ENCODE measurements at places on chromosomes 7 and 10.

- no peak for DNase-seq
These were observed 386 bp upstream of the AS3MT start for GRCh38 chr10:102868911-102869257.

DNA sequence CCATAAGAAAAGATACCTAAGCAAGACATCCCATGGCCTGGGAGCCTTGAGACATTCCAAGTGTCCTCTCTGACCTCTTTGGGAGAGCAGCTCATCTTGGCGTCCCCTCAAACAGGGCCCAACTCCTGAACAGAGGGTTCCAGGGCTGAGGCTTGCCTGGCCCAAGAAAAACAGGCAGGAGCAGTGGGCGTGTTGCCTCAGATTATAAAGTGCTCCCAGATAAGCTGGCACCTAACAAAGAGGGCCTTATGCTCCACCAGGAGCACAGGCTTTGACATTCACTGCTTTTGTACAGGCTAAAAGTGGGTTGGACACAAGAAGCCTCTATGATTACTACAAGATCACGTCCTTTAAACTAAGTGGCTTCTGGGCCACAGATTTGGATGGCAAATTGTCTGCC lies 193.1 kb downstream of the FGFR2 start:
- no peak for DNase-seq

DNA sequence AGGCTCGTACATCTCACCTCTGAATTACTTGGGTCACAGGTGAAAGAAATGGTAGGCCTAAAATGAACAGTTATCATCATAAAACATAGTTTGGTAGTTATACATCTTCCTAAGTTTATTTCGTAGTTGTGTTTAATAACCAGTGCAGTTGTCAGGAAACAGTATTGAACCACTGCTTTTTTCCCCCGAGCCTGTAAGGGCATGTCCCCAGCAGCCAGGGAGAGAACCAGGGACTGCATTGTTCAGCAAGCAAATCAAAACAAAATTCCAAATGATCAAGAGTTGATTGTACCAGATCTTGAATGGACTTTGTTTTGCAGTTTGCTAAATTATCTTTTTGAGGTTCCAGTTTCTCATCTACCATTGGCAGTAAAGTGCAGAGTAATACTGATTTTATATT lies 2.4 kb downstream of the EIF4H start:
- DNase-seq, result no peak

- DNase-seq, result no peak
These were observed 72.1 kb downstream of the WNT2 start for GRCh38 chr7:117250801-117251200.

GRCh38 chr7:2082139-2082998 lies 150.4 kb downstream of the MAD1L1 start:
- no peak for DNase-seq

DNA sequence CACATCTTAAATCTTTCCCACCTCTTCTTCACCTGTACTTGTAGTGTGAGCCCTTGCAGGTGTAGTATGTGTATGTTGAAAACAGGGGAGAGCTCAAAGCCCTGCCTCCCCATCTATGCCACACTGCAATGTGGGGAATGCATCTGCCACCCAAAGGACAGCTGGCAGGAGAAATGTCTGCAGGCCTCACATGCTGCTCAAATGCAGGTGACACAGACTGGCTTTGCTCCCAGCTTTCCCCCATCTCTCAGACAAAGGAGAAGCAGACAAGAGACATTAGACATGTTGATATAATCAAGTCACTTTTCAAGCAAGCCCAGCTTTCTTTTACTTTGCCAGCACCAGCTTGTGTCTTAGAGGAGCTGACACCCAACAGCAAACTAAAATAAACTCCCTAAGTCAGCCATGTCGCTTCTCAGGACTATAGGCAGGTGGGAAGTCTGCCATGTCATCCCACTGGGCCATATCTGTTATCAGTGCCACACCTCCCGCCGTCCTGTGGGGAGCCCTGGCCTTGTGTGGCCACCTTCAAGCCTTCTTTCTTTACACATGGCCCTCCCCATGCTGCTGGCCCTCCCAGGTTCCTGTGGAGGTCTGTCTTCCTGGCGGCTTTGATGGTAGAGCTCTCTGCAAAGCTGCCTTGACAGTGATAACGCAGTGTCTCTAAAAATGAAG lies 102.1 kb downstream of the CXCL12 start:
- no peak for DNase-seq

- no peak for DNase-seq
These were observed 1.4 kb downstream of the MXI1 start for GRCh38 chr10:110208614-110209453.

- no peak for DNase-seq
These were observed 29.0 kb downstream of the RASGEF1A start for GRCh38 chr10:43237631-43238446.

- DNase-seq, result no peak
These were observed 16.8 kb downstream of the VIM start for GRCh38 chr10:17244700-17245365.

- DNase-seq, result no peak
These were observed 30.0 kb downstream of the PRSS2 start for GRCh38 chr7:142800699-142801260.

DNA sequence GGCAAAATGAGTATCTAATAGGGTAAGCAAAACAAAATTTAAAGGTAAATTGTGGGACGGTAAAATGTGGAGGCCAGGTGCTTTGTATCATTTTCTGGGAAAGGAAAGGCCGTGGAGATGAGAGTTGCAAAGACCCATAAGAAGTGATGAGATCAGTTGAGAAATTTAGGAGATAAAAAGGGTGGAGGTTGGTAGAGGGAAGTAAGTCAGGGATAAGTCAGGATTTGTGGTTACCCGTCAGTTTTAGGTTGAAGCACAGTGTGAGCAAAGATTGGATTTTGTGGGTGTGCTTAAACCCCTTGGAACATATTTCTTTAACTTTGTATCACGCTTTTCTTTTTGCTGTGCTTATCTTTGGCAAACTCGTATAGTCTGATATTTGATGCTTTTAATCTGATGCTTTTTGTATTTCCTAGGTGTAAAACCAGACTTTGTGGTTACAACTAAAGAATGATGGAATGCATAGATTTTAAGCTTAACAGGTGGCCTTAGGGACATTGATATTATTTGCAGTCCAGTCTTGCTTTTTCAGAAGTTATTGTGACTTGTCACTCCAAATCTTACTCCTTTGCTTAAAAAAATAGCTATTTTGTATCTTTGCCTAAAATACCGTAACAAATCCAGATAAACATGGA lies 1.2 kb downstream of the BTRC start:
- DNase-seq, result no peak

GRCh38 chr7:50182759-50183158 lies 89.7 kb upstream of the ZPBP start:
- no peak for DNase-seq

GRCh38 chr7:25831831-25832411 lies 320.1 kb upstream of the NFE2L3 start:
- DNase-seq, result no peak

DNA sequence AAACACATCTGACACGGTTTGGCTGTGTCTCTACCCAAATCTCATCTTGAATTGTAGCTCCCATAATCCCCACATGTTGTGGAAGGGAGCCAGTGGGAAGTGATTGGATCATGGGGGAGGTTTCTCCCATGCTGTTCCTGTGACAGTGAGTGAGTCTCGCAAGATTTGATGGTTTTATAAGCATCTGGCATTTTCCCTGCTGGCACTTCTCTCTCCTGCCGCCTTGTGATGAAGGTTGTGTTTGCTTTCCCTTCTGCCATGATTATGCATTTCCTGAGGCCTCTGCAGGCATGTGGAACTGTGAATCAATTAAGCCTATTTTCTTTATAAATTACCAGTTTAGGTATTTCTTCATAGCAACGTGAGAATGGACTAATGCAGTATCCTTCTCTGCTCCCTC lies 5.9 kb upstream of the HTR5A start:
- no peak for DNase-seq

GRCh38 chr10:77892021-77892739 lies 34.4 kb downstream of the DLG5 start:
- DNase-seq, result no peak

DNA sequence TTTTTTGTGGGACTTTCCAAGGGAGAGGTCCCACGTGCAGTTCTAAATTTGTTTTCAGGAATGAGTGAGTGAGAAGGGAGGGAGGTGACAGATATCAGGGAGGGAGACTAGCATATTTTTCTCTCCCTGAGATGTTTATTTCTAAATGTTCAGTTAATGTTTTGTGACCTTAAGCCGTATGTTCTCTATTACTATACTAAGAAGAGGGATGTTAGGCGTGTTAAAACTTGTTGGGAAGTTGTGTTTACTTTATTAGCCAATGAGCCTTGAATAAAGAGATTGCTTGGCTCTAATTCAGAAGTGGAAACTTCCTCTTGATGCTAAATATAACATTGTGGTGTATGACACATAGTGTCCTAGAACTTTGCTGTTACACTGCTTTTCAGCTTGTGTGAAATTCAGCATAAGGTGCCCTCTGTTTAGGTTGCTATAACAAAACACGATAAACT lies 37.3 kb downstream of the DNAH11 start:
- no peak for DNase-seq

GRCh38 chr10:124837687-124838086 lies 36.1 kb downstream of the ABRAXAS2 start:
- DNase-seq, result no peak

DNA sequence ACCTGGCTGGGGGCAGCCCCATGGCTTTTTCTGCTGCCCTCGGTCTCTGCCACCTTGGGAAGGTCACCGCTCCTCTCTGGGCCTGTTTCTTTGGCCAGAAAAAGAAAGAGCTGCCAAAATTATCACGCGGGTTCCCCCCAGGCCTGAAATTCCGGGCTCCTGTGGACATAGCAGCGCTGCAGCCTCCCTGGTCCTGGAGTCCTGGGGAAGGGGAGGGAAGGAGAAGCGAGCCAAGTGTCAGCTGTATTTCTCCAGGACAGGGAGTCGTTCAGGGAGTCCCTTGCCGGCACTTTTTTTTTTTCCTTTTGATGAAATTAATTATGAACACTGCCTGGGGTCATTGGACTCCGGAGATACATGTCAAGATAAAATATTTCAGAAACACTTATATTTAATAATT lies 152.3 kb upstream of the GPR26 start:
- no peak for DNase-seq

GRCh38 chr7:55374213-55374612 lies 9.1 kb downstream of the LANCL2 start:
- DNase-seq, result no peak

GRCh38 chr7:130393841-130394411 lies 13.6 kb downstream of the CPA1 start:
- no peak for DNase-seq

DNA sequence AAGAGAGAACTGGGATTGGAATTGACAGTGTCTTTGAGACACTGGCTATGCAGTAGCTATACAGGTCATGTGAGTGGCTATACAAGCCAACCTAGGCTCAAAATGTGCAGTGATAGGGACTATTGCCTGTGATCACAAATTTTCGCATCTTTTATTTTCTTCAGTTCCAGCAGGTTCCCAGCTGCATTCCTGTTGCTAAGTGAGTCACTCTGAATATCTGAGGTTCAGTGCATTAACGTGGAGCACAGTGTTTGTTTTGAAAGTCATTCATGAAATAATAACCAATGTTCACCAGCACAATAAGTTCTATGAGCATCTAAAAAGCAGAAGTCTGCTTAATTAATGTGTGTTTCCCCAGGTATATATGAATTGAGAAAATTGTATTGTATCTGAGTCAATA lies 1236.0 kb upstream of the CELF2 start:
- DNase-seq, result no peak

All from stimulated activated CD4-positive, alpha-beta T cell treated with anti-CD3 and anti-CD28 coated beads, TNF-alpha, amount 100 ng/mL, for 1 hour (primary cell).